T1000 (cell line): ENCODE measurements at places on chromosomes 5 and 9.

GRCh38 chr9:134942788-134943184 is 25.1 kb upstream of the FCN1 start:
- DNase-seq, result no peak

- no peak for DNase-seq
Observed at GRCh38 chr9:7536310-7536939, 263.2 kb downstream of the DMAC1 start.

DNA sequence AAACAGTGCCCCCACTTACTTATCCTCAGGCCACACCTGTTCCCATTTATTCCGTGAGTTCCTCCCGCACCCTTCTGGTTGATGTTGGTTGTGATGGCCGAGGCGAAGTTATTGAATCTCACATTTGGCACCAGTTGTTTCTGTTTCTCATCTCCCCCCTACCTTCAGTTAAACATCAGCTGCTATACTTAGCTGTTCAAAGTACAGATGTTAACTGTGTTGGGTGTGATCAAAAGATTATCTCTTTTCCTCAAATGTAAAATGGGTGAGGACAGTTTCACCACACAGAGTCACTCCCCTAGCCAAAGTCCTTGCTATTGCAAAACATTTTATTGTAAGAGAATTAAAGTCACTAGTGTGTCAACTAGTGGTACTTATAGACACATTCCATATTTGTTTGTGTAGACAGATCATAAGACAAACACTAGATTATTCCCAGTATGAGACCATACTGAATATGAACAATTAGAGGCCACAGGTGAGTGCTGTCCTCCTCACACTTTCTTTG is 43.2 kb upstream of the PRSS3 start:
- no peak for DNase-seq

GRCh38 chr9:114434878-114435311 is 47.1 kb upstream of the AKNA start:
- no peak for DNase-seq

GRCh38 chr9:134589748-134590147 is 51.9 kb upstream of the COL5A1 start:
- no peak for DNase-seq
